Coronary artery (tissue), 2 donors: ENCODE measurements at places on chromosomes 1 and 21.

DNA sequence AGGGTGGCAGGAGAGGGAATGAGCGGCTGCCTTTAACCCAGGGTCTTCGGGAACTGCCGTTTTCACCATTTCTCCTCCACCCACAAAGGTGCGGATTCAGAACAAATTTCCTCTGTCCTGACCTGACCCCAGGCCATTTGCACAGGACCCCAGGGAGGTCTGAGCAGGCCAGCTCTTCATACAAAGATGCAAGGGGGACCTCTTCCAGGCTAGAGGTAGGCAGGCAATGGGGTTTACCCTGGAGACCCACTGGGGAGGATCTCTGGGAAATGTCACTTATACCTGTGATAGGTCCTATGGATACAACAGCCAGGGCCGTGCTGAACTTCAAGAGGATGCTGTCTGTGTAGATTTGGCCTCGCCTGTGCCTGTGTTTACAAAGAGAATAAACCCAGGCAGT lies 89.7 kb upstream of the VAMP3 start:
- no peak for DNase-seq

GRCh38 chr1:25701030-25701785 lies 84.6 kb downstream of the MAN1C1 start:
- DNase-seq: no peak

- peak; percentile 97 for DNase-seq
These were observed 120.9 kb downstream of the SYT2 start for GRCh38 chr1:202589190-202589930.

DNA sequence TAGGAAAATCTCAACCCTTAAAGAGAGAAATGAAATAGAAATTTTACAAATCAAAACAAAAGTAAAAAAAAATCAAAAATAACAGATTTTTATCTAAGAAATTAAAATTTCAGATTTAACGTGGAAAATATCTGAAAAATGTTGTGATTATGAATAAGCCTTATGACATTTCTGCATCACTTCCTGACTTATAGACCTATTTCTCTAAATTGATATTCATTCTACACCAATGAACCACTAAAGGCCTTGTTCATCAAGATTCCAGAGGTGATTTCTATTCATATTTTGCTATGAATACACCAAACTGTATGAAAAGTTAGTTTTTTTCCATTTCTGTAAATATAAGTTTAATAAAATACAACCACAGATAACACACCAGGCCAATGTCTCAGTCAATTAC lies 261.5 kb downstream of the SMYD3 start:
- no peak for DNase-seq

DNA sequence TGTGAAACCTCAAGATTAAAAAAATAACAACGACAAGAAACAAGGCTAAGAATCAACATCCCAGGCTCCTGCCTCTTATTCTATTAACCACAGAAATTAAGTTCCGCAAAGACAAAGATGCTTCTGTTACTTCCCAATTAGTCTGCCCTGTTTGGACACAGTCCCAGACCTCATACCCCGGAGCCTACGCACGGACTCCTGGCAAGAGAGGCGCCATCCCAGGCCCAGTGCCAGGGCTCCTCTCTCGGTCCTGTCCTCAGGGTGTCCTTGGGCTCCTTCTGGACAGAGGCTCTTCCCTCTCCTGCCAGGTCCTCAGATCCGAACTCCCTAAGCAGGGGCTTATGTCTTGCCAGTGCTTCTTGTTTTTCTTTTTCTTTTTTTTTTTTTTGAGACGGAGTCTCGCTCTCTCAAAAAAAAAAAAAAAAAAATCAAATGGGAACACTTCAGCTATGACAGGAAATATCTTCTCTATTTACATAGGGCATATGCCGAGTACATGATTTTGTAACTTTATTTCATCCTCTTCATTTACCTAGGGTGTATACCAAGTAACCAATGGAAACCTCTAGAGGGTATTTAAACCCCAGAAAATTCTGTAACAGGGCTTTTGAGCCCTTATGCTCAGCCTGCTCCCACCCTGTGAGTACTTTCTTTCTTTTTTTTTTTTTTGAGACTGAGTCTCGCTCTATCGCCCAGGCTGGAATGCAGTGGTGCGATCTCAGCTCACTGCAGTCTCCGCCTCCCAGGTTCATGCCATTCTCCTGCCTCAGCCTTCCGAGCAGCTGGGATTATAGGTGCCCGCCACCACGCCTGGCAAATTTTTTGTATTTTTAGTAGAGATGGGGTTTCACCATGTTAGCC lies 11.7 kb upstream of the ENO1 start:
- peak; percentile 93 for DNase-seq

DNA sequence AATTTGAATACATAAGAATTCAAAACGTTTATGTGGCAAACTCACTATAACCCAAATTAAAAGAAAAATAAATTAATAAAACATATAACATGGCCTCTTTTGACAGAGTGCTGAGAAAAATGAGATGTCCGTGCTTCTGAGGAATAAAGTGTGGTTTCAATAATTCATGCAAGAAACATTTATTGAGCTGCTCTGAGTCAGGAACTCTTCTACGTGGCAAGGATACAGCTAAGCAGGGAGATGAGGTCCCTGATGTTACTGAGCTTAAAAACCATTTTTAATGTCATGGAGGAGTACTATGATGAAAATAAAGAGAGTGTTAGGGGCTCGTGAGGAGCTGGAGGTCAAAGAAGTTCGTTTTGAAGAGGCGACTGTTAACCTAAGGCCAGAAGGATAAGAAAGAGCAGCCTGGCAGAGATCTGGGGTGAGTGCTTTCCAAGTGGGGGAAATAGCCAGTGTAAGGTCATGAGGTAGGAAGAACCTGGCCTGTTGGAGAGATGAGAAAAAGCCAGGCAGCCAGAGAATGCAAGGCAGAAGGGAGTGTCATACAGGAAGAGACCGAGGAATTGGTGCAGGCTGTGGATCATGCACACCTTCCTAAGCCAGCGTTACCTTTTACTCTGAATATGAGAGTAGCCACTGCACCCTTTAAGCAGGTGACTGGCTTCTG lies 182.2 kb upstream of the DUSP10 start:
- DNase-seq: no peak

- no peak for DNase-seq
These were observed 119.7 kb upstream of the LMO4 start for GRCh38 chr1:87208931-87209330.

GRCh38 chr1:220971221-220971620 lies 92.0 kb downstream of the HLX start:
- DNase-seq: no peak

- DNase-seq: peak; percentile 50
These were observed 165.9 kb downstream of the PCBP3 start for GRCh38 chr21:45809421-45809820.

DNA sequence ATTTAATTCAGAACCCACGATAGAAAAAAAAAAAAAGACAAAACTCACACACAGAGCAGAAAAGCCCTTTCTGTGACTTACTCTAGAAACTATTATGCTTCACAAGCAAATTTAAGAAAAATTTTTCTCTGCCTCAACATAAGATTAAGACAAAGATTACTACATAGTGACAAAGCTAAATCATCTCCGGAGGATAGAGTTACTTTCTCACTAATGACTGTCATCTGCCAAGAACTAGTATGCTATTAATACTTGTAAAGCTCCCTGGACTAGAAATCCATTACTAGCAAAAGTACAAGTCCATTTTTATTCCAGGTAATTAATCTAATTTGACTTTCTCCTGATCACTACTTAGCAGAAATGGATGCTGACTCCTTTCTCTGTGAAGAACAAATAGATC lies 25.9 kb downstream of the GREM2 start:
- no peak for DNase-seq

GRCh38 chr1:100353988-100354387 lies 1.7 kb downstream of the CDC14A start:
- no peak for DNase-seq

GRCh38 chr1:90370686-90371447 lies 346.2 kb downstream of the BARHL2 start:
- DNase-seq: no peak

DNA sequence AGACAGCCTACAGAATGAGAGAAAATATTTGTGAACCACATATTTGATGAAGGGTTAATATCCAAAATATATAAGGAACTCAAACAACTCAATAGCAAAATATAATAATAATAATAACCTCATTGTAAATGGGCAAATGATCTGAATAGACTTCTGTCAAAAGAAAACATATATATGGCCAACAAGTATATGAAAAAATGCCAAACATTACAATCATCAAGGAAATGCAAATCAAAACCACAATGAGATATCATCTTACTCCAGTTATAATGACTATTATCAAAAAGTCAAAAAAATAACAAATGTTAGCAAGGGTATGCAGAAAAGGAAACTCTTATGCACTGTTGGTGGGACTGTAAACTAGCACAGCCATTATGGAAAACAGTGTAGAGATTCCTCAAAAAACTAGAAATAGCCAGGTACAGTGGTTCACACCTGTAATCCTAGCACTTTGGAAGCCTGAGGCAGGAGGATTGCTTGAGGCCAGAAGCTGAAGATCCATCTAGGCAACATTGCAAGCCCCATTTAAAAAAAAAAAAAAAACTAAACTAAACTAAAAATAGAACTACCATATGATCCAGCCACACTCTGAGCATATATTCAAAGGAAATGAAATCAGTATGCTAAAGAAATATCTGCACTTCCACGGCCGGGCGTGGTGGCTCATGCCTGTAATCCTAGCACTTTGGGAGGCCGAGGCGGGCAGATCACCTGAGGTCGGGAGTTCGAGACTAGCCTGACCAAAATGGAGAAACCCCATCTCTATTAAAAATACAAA lies 17.3 kb upstream of the TRIM67 start:
- no peak for DNase-seq

- DNase-seq: no peak
These were observed 23.1 kb upstream of the TNFRSF1B start for GRCh38 chr1:12143631-12144155.

- no peak for DNase-seq
These were observed 3.7 kb downstream of the FOXD2 start for GRCh38 chr1:47441450-47442106.

- no peak for DNase-seq
These were observed 233.3 kb upstream of the C1orf174 start for GRCh38 chr1:4133297-4133938.

- no peak for DNase-seq
These were observed 113.2 kb downstream of the TENT5C start for GRCh38 chr1:117719004-117719403.

DNA sequence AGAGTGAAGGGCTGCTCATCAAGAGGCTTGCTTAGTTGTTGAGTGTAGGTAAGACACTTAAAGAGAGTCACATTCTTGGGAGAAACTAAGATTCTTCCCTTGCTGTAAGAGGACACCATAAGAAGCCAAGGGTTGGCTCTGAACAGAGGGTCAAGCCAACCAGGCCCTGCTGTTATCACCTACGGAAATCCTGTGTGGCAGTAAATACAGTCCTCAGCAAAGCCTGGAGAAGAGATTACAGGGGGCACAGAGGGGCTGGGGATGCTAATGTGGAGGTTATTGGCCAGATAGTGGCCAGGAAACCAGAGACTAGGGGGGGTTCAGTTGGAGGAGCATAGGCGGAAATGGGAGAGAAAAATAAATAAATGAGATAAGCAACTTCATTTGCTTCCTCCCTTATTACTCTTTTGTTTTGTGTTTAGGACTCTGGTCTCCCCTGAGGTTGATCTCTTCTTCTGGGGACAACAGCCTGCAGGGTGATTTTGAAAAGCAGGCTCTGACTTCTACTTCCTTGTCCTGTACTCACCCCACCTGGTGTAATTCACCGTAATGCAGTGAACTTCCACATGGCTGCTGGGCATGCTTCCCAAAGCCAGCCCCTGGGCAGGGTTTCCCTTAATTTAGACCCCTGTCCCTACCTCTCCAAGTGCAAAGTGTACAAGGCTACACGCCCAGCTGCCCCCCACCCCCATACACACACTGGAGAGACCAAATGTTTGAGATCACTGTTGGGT lies 40.9 kb downstream of the MTARC1 start:
- no peak for DNase-seq

GRCh38 chr1:21654209-21654608 lies 14.9 kb downstream of the RAP1GAP start:
- DNase-seq: no peak

DNA sequence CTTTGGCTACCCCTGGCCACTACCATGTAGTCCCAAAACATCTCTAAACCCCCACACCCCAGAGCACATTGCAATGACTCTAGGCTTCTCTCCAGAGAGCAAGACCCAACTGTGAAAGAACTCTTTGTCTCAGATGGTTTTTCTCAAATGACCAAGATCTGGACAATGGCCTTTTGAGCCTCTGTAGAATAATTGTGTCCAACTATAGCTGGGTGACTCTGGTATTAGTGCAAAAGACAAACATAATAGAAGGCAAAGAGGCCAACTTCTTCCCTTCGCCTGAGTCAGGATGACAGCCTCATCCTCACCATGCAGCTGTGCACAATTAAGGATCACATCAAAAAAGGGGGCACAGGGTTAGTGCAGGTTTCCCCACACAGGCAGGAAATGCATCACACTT lies 139.6 kb downstream of the BRINP2 start:
- DNase-seq: no peak

- no peak for DNase-seq
These were observed 59.6 kb downstream of the CC2D1B start for GRCh38 chr1:52306227-52307006.

DNA sequence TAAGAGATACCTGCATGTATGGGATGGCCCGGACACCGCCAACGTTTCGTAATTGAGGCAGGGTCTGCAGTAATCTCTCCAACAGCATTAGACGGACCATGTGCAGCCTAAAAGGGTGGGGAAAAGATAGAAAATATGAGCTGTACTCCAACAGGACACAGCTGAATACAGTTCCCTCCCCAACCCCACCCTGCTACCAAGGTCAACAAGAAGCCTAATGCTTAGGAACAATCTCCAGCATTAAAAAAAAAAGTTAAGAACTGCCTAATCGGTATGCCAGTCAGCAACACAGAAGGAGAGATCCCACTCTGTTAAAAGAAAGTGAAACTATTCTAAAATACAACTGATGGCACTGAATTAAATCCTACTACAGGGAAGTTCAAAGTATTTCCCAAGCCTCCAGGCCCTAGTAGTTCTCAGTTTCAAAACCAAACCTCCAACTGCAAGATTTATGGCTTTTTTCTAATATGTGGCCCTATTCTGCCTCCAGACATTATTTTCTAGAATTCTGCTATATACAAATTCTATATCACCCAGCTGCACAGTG lies 81.0 kb downstream of the UBR4 start:
- no peak for DNase-seq

- DNase-seq: no peak
These were observed 96.4 kb upstream of the RGS4 start for GRCh38 chr1:162972773-162973172.

DNA sequence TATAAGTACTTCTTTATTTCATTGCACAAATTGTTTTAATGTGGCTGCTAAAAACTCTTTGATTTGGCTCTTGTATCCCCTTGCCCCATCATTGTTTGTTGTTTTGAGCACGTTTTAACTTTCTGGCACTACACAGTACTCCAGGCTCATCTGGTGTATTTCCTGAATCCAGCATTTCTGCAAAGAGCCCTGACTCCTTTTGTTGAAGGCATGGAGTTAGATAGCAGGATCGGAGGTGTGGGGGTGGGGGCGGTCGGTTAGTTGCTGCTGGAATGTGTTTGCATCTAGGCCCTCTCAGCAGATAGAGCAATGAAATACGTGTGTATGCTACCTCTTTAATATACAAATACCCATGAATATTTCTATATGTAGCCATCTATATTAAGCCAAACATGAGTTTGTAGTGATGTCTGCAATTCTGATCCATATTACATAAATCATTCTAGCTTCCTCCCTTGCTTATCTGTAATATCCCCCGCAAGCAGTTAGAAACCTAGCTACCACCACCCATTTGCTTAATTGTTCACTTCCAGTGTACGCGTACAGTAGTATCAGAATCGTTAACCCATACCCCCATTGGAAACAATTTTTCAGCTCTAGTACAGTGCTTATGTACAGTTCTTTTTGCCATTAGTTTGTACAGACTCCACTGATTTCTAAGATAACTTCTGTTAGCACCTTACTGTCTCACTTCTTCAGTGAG lies 106.0 kb downstream of the NOS1AP start:
- DNase-seq: no peak

GRCh38 chr1:172533513-172534151 lies 682 bp downstream of the SUCO start:
- peak; percentile 80 for DNase-seq
